Caco-2 (cell line): ENCODE measurements at places on chromosomes 3 and 15. TPM values are rescaled to one million over a fixed set of nuclear protein-coding genes. Genes with fewer than 3 reads are reported as not detected.

DNA sequence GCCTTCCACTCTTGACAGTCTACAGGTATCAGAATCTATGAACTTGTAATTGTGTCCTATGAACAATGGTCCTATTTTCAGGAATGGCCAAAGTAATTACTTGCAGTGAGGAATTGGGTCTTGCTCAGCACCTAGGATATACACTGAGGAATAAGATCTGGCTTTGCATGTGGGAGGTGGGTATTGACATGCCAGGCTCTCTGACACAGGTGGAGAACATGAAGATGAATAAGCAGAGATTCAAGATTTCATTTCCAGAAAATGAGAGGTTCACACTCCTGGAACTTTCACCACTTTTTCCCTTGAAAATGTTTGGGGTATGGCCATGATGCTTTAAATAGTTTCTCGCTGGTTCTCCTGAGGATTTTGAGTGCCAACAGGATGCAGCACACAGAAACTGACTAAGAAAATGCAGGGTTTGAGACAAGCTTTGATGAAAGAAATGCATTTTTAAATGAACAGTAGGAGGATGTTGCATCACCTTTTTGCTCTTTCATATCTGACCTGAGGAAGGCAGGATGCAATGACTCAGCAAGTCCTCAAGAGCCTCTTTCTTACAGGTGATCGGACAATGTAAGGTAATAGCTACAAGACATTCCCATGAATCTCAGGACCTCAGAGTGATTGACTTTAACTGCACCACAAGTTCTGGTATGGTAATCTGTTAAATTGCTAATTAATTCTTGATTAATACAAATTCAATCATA, 3.7 kb downstream of the HRG start:
- H3K4me1 ChIP-seq = peaks cover 25% of the 10 kb centered on the region
- no peak overlapping the region for H3K27ac ChIP-seq
- H3K4me3 ChIP-seq = no peak overlapping the region
- no peaks in the 10 kb centered on the region; the same call in 1 of the 2 replicates for H3K36me3 ChIP-seq

GRCh38 chr3:161171639-161172552, 49.2 kb upstream of the NMD3 start:
- no peak overlapping the region for H3K4me3 ChIP-seq
- H3K27me3 ChIP-seq = no peaks in the 10 kb centered on the region
- no peaks in the 10 kb centered on the region for H3K4me1 ChIP-seq
- no peaks in the 10 kb centered on the region for H3K36me3 ChIP-seq
- H3K27ac ChIP-seq = no peak overlapping the region
- DNase-seq = no peak

- no peak for DNase-seq
- no peaks in the 10 kb centered on the region for H3K36me3 ChIP-seq
- H3K27ac ChIP-seq = peak overlapping the region; percentile 42
- H3K4me1 ChIP-seq = 0 out of 2 replicates have a peak, but pooled peaks cover 4% of the 10 kb centered on the region
- no peaks in the 10 kb centered on the region for H3K27me3 ChIP-seq
Measured at GRCh38 chr3:52090131-52090932, 34.0 kb upstream of the DUSP7 start.

DNA sequence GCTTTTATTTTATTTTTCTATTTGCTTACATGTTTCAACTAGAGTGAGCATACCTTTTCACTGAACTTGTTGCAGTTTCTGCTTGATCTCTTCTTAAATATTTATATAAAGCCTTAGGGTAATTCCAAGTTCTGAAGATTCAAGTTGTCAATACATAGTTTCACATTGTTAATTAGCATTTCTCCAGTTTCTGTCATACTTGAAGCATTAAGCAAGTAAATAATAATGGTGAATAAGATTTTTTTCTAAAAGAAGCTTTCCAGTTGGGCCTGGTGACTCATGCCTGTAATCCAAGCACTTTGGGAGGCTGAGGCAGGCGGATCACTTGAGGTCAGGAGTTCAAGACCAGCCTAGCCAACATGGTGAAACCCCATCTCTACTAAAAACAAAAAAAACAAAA, 53.9 kb downstream of the CALML4 start:
- H3K27me3 ChIP-seq = no peaks in the 10 kb centered on the region
- no peak for DNase-seq
- no peak overlapping the region for H3K27ac ChIP-seq
- H3K4me1 ChIP-seq = no peaks in the 10 kb centered on the region

- no peak overlapping the region for H3K27ac ChIP-seq
- no peaks in the 10 kb centered on the region; the same call in 1 of the 2 replicates for H3K36me3 ChIP-seq
- no peaks in the 10 kb centered on the region for H3K27me3 ChIP-seq
- no peak for DNase-seq
- no peak overlapping the region for H3K4me3 ChIP-seq
- peaks cover 47% of the 10 kb centered on the region for H3K4me1 ChIP-seq
Measured at GRCh38 chr3:194483850-194484249, 3.0 kb downstream of the ATP13A3 start.

DNA sequence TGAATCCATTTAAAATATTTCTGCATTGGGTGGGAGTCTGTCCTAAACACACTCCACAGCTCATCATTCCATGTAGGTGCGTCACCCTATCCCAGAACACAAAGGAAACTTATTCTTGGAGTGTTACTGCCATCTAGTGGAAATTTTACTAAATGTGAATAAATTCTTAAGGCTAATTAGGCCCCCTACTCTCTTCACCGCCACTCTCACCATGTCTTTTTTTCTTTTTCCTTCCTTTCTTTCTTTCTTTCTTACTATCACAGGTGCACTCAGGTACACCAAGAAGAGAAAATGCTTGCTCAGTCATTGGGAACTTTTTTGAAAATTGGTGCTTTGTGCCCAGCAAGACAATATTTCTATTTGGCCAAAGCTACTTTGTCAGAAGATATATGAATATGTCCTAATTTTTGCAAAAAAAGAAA, 26.4 kb upstream of the ATP8B4 start:
- no peaks in the 10 kb centered on the region for H3K27me3 ChIP-seq
- no peak overlapping the region for H3K4me3 ChIP-seq
- H3K4me1 ChIP-seq = peaks cover 13% of the 10 kb centered on the region; the same call in 1 of the 2 replicates
- H3K36me3 ChIP-seq = no peaks in the 10 kb centered on the region
- no peak overlapping the region for H3K27ac ChIP-seq

DNA sequence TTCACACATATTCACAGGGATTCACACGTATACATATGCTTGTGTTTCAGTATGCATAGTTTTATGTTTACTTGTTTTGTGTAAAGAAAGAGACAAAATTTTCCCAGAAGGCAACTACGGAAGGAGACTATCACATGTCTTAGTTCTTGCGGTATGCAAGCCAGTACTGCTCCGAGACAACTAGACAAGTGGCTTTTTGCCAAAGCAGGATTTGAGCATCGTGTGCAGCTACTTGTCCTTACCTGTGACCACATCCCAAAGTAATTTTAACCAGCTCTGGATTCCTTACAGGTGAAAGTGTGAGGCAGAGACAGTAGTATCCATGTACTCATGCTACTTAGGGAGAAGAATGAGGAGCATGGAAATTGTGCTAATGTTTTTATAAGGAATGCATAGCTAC, 591.4 kb upstream of the NR2F2 start:
- no peak overlapping the region for H3K27ac ChIP-seq
- no peaks in the 10 kb centered on the region for H3K4me1 ChIP-seq
- no peaks in the 10 kb centered on the region for H3K36me3 ChIP-seq
- no peak for DNase-seq
- no peaks in the 10 kb centered on the region for H3K27me3 ChIP-seq
- no peak overlapping the region for H3K4me3 ChIP-seq

GRCh38 chr3:37610529-37610928, 251.2 kb upstream of the CTDSPL start:
- H3K4me3 ChIP-seq = no peak overlapping the region
- H3K36me3 ChIP-seq = no peaks in the 10 kb centered on the region
- H3K27me3 ChIP-seq = no peaks in the 10 kb centered on the region
- no peak for DNase-seq
- H3K27ac ChIP-seq = no peak overlapping the region
- H3K4me1 ChIP-seq = peaks cover 32% of the 10 kb centered on the region

- no peak overlapping the region for H3K27ac ChIP-seq
- H3K4me1 ChIP-seq = no peaks in the 10 kb centered on the region
- H3K27me3 ChIP-seq = no peaks in the 10 kb centered on the region
- no peak for DNase-seq
- no peaks in the 10 kb centered on the region for H3K36me3 ChIP-seq
- H3K4me3 ChIP-seq = no peak overlapping the region
Measured at GRCh38 chr3:67781871-67782270, 127.5 kb upstream of the SUCLG2 start.

DNA sequence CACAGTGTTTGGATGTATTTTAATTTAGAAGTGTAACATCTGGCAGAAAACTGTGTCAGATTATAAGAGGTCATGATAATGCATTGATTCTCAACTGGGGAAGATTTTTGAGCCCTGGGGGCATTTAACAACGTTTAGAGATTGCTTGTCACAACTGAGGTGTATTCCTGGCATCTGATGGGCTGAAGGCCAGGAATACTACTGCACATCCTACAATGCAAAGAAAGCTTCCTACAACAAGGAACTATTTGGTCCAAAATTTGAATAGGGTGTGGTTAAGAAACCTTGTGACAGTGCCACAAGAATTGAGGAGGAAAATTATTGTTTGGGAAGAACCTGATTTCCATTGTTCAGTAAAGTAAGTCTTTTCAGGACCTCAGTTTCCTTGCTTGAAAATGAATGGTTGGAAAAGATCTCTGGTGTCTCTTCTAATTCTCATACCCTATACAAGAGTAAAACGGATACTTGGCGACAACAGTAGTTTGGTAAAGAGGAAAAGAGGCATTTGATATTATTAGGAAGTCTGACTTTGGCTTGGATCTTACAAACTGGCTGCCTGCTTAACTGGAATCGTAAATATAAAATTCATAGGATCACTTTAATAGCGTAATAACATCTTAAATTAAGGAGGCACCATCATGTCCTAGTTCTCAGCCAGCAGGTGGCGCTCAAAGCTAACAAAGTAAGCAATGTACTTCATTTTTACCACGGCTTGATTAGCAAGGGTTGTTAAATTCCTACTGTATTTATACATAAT, 4.3 kb downstream of the DAZL start:
- no peaks in the 10 kb centered on the region for H3K4me1 ChIP-seq
- H3K36me3 ChIP-seq = no peaks in the 10 kb centered on the region
- no peak overlapping the region for H3K27ac ChIP-seq
- no peaks in the 10 kb centered on the region for H3K27me3 ChIP-seq
- peak; percentile 46 for DNase-seq

GRCh38 chr3:124361566-124361965, 368.7 kb upstream of the UMPS start:
- no peak overlapping the region for H3K4me3 ChIP-seq
- no peak overlapping the region for H3K27ac ChIP-seq
- H3K36me3 ChIP-seq = no peaks in the 10 kb centered on the region
- no peaks in the 10 kb centered on the region for H3K27me3 ChIP-seq
- peaks cover 8% of the 10 kb centered on the region for H3K4me1 ChIP-seq
- DNase-seq = no peak

DNA sequence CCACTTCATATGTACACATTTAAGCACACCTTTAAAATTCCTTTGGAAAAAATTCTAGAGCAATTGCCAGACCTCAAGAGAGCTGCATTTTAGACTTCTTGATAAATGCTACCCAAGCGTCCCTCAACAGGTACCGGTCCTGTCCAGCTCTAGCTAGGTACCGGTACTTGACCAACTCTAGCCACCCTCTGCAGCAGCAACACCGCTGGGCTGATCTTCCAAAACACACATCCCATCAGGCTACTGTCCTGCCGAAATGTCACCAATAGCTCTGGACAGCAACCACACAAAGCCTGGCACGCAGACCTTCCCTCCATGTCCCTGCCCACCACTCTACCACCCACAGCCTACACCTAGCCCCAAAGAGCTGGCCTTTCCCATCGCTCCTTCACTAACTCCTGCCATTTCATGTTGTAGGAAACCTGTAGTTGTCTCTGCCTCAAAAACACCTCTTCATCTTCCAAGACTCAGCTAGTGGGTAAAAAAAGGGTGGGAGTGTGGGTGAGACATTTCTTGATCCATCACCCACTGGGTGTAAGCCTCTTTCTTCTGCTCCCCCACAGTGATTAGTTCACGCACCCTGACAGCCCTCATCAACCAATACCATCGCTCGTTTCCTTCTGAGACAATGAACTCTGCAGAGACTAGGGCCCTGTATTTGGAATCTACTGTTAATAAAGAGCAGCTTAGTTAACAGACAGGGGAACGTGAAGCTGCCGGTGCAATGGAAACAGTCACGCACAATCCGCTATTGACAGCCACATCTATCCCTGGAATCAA, 6.8 kb downstream of the CHSY1 start:
- no peaks in the 10 kb centered on the region for H3K27me3 ChIP-seq
- no peaks in the 10 kb centered on the region for H3K36me3 ChIP-seq
- H3K4me3 ChIP-seq = no peak overlapping the region
- peaks cover 6% of the 10 kb centered on the region for H3K4me1 ChIP-seq
- no peak for DNase-seq
- no peak overlapping the region for H3K27ac ChIP-seq

DNA sequence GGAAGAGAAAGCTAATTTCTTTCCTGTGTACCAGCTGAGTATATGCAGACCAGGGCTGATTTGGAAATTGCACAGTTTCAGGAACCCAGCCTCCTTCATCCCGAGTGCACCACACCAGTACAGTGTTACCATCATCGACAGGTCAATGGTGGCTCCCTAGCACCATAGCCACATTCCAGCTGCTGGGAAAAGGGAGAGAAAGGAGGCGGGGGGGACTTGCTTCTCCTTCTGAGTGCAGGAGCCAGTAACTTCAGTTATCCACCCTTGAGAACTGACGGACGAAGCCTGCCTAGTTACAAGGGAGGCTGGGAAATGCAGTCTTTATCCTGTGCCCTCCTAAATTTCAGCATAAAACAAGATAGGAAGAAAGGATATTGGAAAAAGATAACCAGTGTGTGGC, 129.7 kb upstream of the PRICKLE2 start:
- H3K36me3 ChIP-seq = no peaks in the 10 kb centered on the region
- H3K27ac ChIP-seq = no peak overlapping the region
- peaks cover 40% of the 10 kb centered on the region for H3K4me1 ChIP-seq
- H3K4me3 ChIP-seq = no peak overlapping the region
- DNase-seq = no peak

DNA sequence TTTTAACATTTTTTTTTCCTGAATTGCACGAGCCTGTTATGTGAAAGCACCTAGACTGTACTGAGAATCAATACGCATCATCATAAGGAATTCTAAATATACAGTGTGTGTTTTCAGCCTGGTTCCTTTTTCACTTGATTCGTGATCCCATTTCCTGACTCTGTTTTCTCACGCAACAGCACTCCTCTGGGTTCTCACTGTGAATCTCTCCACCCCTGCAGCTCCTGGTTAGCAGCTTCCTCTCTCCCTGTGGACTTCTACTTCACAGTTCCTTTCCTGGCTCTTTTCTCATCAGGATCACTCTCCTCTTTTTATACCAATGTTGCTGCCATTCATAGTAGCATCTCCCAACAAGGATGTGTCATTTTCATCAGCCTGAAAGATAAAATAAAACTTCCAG, 297.2 kb downstream of the CADM2 start:
- no peak overlapping the region for H3K27ac ChIP-seq
- H3K4me3 ChIP-seq = no peak overlapping the region
- no peaks in the 10 kb centered on the region for H3K4me1 ChIP-seq
- no peaks in the 10 kb centered on the region for H3K36me3 ChIP-seq

- DNase-seq = no peak
- peaks cover 3% of the 10 kb centered on the region; the same call in 1 of the 2 replicates for H3K4me1 ChIP-seq
- no peaks in the 10 kb centered on the region for H3K27me3 ChIP-seq
- no peaks in the 10 kb centered on the region for H3K36me3 ChIP-seq
- no peak overlapping the region for H3K27ac ChIP-seq
- H3K4me3 ChIP-seq = no peak overlapping the region
Measured at GRCh38 chr3:129745253-129745652, 138.8 kb upstream of the PLXND1 start.

SLC6A11 gene
- total RNA-seq = not detected in 2 replicates

FAM43A gene
- total RNA-seq = 3.5 and 4.0 TPM in 2 replicates

HESX1 gene
- 1.2 and 1.5 TPM in 2 replicates for total RNA-seq

CX3CR1 gene
- total RNA-seq = 0.61 TPM in 1 of 2 replicates, not detected in the other

ITIH1 gene
- total RNA-seq = 0.49 TPM in 1 of 2 replicates, not detected in the other

TMEM266 gene
- 0.27 and 0.28 TPM in 2 replicates for total RNA-seq

GNAT1 gene
- 0.50 TPM in 1 of 2 replicates, not detected in the other for total RNA-seq

PRR20G gene
- total RNA-seq = not detected in 2 replicates

CAND2 gene
- not detected in 2 replicates for total RNA-seq

SCN11A gene
- 0.12 TPM in 1 of 2 replicates, not detected in the other for total RNA-seq
